ENCODE measurements at places on chromosomes 1 and 21.
A peak's percentile ranks its signal among the peaks of the same experiment; 100 is the strongest.

DNA sequence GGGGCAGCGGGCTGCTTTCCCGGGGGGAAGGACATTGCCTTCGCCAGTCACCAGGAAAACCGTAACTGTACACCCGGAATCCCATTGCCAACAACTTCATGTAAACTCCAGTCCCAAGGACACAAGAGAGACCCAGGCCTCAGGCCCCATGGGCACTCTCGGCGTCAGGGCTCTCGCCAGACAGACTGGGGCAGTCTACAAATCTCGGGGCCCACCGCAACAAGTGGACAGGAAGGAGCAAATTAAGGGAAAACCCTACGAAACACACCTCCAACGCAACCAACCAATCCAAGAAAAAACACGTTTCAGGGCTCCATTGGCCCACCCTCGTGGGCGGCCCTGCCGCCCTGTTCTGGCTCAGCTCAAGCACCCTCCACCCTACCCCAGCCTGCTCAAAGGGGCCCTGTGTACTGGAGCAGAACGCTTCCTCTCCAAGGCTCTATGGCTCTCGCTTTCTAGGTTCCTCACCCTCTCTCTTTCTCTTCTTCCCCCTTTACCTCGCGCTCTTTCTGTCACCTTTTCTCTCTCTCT, 4.6 kb upstream of the ZNF678 start:
- H3K27ac ChIP-seq, result no peak overlapping the region

- DNase-seq, result no peak
- no peaks in the 10 kb centered on the region for H3K27me3 ChIP-seq
- H3K36me3 ChIP-seq, result no peaks in the 10 kb centered on the region
- no peak overlapping the region for H3K27ac ChIP-seq
- no peak overlapping the region for H3K4me3 ChIP-seq
Observed at GRCh38 chr1:93972341-93972740, 63.1 kb upstream of the GCLM start.

GRCh38 chr1:31689854-31690253, 14.0 kb downstream of the COL16A1 start:
- DNase-seq, result no peak
- no peaks in the 10 kb centered on the region for H3K36me3 ChIP-seq
- H3K27ac ChIP-seq, result no peak overlapping the region
- no peaks in the 10 kb centered on the region for H3K27me3 ChIP-seq
- no peaks in the 10 kb centered on the region for H3K4me1 ChIP-seq

DNA sequence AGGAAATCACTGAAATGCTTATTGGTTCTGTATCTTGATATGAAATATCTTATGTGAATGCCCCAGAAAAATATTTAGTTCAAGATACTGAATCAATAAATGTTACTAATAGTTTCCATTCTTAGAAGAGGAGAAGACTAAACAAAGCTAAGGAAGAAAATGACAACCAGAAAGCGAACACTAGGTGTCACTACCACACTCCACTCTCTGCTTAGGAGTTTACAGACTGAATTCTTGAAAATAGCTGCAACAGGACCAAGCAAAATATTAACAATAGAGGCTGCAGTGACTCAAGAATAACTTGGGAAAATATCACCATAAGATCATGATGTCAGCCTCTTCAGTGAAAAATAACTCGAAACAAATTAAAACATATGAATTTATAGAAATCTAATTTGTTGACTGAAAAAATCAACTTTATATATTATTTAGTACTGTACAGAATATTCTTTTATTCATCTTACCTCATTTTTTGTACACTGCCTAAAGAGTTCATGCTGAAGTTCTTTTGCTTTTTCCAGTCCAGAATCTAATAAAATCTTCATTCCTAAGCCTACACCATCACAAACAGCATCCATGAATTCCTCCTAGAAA, 61.6 kb downstream of the KIF14 start:
- H3K4me1 ChIP-seq, result no peaks in the 10 kb centered on the region
- no peaks in the 10 kb centered on the region for H3K36me3 ChIP-seq
- DNase-seq, result peak; percentile 21
- H3K27ac ChIP-seq, result no peak overlapping the region

GRCh38 chr1:107648071-107648470, 316.9 kb downstream of the VAV3 start:
- no peak overlapping the region for H3K4me3 ChIP-seq
- no peak overlapping the region for H3K27ac ChIP-seq
- no peaks in the 10 kb centered on the region for H3K4me1 ChIP-seq

GRCh38 chr1:157734321-157734720, 33.8 kb upstream of the FCRL3 start:
- H3K36me3 ChIP-seq, result no peaks in the 10 kb centered on the region
- H3K27ac ChIP-seq, result no peak overlapping the region
- H3K4me1 ChIP-seq, result no peaks in the 10 kb centered on the region
- H3K4me3 ChIP-seq, result no peak overlapping the region
- no peak for DNase-seq
- no peaks in the 10 kb centered on the region for H3K27me3 ChIP-seq

GRCh38 chr1:101293461-101294051, 56.7 kb downstream of the S1PR1 start:
- H3K27ac ChIP-seq, result no peak overlapping the region
- no peaks in the 10 kb centered on the region for H3K4me1 ChIP-seq
- DNase-seq, result no peak
- no peak overlapping the region for H3K4me3 ChIP-seq

- peaks cover 13% of the 10 kb centered on the region for H3K4me1 ChIP-seq
- H3K27me3 ChIP-seq, result no peaks in the 10 kb centered on the region
- H3K36me3 ChIP-seq, result no peaks in the 10 kb centered on the region
- H3K27ac ChIP-seq, result no peak overlapping the region
- no peak for DNase-seq
Observed at GRCh38 chr1:51871351-51871975, 7.1 kb downstream of the NRDC start.

- H3K36me3 ChIP-seq, result no peaks in the 10 kb centered on the region
- H3K4me1 ChIP-seq, result peaks cover 34% of the 10 kb centered on the region
- no peak overlapping the region for H3K4me3 ChIP-seq
- no peaks in the 10 kb centered on the region for H3K27me3 ChIP-seq
- peak overlapping the region; percentile 50 for H3K27ac ChIP-seq
- DNase-seq, result no peak
Observed at GRCh38 chr1:32759521-32759981, 57.0 kb upstream of the SYNC start.

GRCh38 chr1:21192284-21192683, 15.6 kb upstream of the EIF4G3 start:
- no peaks in the 10 kb centered on the region for H3K36me3 ChIP-seq
- no peaks in the 10 kb centered on the region for H3K27me3 ChIP-seq
- no peak for DNase-seq
- H3K4me1 ChIP-seq, result no peaks in the 10 kb centered on the region
- no peak overlapping the region for H3K27ac ChIP-seq

DNA sequence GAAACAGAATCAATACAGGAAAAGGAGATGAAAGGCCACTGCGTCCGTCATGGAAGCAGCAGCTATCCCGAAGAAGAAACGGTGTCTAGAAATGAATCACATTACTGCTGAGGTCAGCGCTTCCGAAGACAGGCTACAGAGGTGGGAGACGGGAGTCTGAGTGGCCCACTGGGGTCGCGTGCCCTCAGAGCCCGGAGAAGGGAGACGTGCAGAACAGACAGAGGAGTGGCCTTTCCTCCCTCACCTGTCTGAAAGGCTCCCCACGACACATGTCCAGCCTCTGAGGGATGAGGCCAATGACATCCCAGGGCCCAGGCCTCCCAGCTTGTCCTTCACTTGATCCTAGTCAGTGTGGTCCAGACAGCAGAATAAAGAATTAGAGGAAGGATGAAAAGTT, 35.9 kb downstream of the VPS26C start:
- H3K36me3 ChIP-seq, result no peaks in the 10 kb centered on the region
- no peak overlapping the region for H3K27ac ChIP-seq
- H3K4me3 ChIP-seq, result no peak overlapping the region
- H3K4me1 ChIP-seq, result no peaks in the 10 kb centered on the region

- H3K27me3 ChIP-seq, result no peaks in the 10 kb centered on the region
- no peak overlapping the region for H3K27ac ChIP-seq
- H3K4me3 ChIP-seq, result no peak overlapping the region
- DNase-seq, result no peak
Observed at GRCh38 chr1:16409536-16410152, 27.6 kb downstream of the SPATA21 start.

GRCh38 chr1:160681066-160681890, 30.3 kb downstream of the CD48 start:
- no peak overlapping the region for H3K4me3 ChIP-seq
- H3K36me3 ChIP-seq, result no peaks in the 10 kb centered on the region
- H3K27me3 ChIP-seq, result no peaks in the 10 kb centered on the region
- no peaks in the 10 kb centered on the region for H3K4me1 ChIP-seq
- H3K27ac ChIP-seq, result no peak overlapping the region

DNA sequence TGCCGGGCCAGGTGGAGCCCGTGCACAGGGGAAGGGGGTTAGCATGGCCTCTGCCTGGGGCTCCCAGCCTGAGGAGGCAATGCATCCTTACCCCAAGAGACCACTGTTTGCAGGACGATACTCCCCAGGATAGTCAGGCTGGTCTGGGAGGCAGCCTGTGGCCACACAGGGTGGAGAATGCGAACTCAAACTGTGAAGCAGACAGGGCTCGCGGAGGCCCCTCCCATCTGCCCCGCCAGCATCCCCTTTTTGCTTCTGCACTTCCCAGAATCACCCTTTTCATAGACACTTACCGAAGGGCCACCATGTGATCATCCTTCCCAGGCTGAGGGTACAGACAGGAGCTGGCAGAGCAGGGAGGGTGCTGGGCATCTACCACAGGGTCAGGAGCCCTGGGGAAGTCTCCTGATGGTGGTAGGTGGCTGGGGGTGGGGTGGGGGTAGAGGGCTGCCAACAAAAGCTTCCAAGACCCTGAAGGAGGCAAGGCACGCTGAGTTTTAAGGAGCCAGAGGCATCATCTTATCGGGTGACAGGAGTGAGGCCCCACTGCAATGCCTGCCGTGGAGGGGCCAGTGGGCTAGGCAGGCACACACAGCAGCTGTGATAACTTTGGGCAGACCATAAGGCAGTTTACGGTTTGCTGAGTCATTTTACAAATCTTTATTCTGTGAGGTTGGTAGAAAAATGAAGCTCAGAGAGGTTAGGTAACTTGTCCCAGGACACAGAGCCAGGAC, 31.3 kb upstream of the BTG2 start:
- no peak overlapping the region for H3K4me3 ChIP-seq
- H3K27ac ChIP-seq, result peak overlapping the region; percentile 83
- no peaks in the 10 kb centered on the region for H3K27me3 ChIP-seq
- DNase-seq, result no peak
- no peaks in the 10 kb centered on the region for H3K36me3 ChIP-seq

DNA sequence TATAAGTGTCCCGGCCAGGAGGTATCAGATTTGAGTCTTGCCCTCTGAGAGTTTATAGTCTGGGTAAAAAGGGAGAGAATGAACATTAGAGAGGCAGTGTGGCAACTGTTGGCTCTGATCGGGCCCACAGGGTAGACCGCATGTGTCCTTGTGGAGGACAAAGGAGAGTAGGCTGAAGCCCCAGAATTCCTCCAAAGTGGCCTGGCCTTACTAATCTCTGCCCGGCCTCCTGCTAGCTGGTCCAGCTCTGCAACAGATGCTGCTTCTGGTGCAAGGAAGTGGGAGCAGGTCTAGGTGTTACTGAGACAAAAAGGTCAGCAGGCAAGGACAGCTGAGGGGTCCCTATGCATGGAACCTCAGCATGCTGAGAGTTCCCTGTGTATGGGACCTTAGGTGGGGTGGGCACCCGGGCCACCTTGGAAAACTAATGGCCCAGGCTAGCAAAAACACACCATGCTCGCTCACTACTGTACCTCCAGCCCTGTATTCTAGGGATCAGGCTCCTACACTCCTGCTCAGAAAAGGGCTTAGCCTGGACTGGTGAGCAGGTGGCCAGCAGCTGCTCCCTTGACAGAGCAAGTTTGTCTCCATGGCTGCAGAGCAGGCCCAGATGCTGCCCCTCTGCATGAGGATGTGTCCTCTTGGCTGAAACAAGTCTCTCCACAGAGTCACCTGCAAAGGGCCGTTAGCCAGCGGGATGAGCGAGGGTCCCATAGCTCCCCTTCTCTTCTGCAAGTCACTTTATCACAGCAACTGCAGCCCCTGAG, 30.3 kb upstream of the RGS16 start:
- no peaks in the 10 kb centered on the region for H3K36me3 ChIP-seq
- no peak overlapping the region for H3K27ac ChIP-seq
- H3K4me3 ChIP-seq, result no peak overlapping the region
- H3K27me3 ChIP-seq, result no peaks in the 10 kb centered on the region
- DNase-seq, result no peak

DNA sequence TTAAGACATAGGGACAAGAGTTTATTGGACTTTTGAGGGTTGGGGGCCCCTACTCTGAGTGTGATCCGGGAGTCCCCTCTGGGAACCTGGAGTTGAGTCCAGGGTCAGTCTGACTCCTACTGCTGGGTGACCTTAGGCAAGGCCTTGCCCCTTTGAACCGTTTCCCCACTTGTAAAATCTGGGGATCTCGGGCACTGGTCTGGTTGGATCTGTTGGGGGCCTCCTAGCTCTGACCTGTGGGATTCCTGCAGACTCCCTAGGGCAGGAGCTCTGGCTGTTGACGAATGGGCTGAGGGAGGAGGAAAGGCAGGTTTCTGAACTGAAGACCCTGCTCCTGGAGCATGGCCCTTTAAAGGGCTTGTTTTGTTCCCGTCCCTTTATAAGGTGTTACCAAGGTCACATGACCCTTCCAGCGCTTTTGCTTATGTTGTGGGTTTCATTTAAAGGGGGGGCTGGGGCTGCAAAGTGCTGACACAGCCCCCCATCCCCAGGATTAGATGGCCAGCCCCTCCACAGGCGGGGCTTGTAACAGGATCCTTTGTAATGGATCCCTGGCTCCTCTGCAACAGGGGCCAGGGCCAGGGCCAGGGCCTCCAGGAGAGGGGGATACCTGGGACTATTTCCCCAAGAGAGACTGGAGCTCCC, 50.7 kb downstream of the YARS1 start:
- peaks cover 32% of the 10 kb centered on the region for H3K4me1 ChIP-seq
- no peak overlapping the region for H3K4me3 ChIP-seq
- H3K27me3 ChIP-seq, result no peaks in the 10 kb centered on the region
- H3K36me3 ChIP-seq, result no peaks in the 10 kb centered on the region

DNA sequence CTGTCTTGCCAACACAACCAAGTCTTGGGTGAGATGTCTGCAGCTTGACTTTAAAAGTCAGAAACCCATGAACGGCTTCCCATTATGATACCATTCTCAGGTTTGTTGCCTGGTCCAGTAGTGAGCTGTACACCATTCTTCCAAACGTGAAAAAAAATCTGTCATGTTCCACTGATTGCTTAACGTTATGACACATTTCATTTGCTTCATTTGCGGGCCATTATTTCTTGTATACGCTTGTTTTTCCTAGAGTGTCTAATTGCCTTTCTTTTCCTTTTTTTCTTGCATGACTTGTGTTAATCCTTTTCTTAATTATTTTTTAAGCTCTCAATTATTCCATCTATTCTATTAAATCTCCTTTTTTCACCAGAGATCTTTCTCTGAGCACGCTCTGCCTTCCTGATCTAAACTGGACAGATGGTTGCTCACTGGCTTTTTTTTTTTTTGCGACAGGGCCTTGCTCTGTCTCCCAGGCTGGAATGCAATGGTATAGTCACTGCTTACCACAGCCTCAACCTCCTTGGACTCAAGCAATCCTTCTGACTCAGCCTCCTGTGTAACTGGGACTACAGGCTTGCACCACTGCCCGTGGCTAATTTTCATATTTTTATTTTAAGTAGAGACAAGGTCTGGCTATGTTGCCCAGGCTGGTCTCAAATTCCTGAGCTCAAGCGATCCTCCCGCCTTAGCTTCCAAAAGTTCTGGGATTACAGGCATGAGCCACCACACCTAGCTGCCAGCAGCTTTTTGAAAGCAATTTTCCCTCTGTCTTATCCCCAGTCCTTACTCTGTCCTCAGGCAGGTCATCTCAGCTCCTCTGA, 31.7 kb upstream of the CAMTA1 start:
- H3K27ac ChIP-seq, result no peak overlapping the region
- no peaks in the 10 kb centered on the region for H3K27me3 ChIP-seq
- H3K4me1 ChIP-seq, result no peaks in the 10 kb centered on the region
- no peak overlapping the region for H3K4me3 ChIP-seq

GRCh38 chr1:197948926-197949899, 32.0 kb downstream of the LHX9 start:
- H3K27ac ChIP-seq, result no peak overlapping the region
- H3K27me3 ChIP-seq, result no peaks in the 10 kb centered on the region
- no peaks in the 10 kb centered on the region for H3K36me3 ChIP-seq
- no peak overlapping the region for H3K4me3 ChIP-seq
- no peak for DNase-seq

Data from testis (tissue), 5 donors.